ENCODE measurements at places on chromosomes 3 and 15.

DNA sequence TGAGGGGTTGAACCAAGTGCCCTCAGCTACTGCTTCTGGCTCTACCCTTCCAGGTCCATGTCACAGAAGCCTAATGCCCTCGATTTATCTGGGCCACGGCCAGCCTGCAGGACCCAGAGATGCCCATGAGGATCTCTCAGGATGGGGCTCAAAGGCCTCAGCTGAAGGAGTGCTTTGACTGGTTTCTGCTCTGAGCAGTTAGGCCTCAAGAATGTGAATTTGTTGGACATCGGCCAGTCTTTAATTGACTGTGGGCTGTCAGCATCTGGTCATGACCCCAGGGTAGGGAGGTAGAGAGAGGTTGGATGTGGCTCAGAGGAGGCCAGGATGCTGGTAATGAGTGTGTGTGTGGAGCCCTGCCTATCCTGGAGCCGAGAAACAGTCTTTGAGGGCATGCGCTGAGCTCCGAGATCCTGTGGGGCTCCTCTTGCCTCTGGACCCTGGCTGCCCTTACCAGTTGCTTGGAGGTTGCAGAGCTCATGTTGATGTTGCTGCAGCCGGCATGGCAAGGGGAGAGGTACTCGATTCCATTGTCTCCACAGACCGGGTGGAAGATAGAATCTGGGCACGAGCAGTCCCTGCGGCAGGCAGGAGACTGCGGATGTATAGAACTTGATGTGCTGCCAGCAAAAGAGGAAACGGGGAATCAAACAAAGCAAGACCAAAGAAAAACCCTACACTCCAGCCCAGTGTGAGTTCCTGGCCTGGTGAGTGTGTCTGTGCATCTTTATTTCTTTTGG is 49.1 kb upstream of the RAB6B start:
- no peak for DNase-seq

DNA sequence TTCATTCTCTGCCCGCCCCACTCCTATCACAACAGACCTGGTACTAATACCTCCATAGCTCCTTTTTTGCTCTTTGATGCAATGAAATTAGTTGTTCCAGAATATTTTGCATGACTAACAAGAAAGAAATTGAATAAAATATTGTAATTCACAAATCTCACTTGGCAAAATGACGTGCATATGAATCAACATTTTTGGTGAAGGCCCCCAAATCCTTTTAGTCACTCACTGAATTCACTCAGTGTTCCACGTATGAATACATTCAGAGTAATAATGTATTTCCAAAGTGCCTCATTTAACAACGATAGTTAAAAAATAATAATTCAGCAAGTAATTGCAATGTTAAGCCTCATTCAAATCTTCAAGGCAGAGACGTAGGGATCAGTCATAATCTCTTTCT is 148.6 kb upstream of the STRIT1 start:
- DNase-seq, result no peak

GRCh38 chr3:100972867-100973266 is 20.4 kb downstream of the ABI3BP start:
- no peak for DNase-seq

GRCh38 chr3:173410849-173411248 is 13.3 kb downstream of the NLGN1 start:
- no peak for DNase-seq

DNA sequence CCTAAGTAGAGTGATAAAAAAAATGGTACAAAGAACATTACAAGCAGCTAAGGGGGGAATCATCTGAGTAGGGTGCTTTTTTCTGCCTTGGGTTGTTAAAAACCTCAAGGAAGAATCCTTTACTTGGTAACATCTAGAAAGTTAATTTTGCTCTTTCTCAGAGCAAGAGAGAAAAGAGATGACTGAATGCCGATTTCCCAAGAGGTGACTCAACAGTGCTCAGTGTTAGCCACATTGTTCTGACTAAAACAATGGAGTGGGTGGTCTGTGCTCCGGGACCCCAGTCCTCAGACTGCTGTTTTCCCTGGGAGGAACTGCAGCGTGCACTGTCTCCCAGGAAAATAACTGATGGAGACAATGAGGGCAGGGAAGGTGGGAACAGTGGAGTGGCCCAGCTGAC is 41.1 kb upstream of the RASGRP1 start:
- no peak for DNase-seq

DNA sequence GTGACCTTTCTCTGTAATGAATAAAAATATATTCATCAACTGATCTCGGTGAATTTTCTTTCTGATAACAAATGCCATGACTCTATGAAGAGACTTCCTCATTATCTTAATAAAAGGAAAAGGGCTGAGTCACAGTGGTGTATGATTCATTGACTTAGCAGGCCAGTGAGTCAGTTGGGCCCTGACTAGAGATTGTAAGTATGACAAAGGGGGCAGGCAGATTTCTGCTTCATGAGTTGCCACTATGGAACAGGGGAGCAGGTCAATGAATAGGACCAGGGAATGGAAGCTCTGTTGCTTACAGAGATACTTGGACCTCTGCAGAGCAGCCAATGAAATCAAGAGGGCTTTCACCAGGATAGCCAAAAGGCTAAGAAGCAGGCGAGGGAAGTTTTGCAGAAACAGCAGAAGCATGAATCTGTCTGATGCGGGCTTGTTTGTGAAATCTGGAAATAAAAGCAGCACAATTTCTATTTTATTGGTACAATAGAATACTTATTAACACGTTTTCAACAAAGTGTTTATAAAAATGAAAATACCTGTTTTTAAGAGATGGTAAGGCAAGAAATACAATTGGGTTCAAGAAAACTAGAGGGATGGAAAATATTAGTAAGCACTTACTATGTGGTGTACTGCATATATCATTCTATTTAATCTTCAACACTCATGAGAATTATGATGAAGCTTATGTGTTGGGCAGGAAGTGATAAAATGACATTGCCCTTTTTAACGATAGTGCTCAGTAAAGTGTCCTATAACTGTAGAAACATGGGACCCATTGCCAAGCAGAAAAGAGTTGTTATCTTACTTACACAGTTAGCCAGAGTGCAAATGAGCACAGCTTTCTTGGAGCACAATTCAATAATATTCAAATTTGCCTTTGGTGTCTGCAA is 169.8 kb upstream of the MYRIP start:
- peak; percentile 48 for DNase-seq

GRCh38 chr3:57949344-57949743 is 58.9 kb upstream of the FLNB start:
- DNase-seq, result no peak

GRCh38 chr3:195096484-195097330 is 174.3 kb downstream of the XXYLT1 start:
- no peak for DNase-seq

DNA sequence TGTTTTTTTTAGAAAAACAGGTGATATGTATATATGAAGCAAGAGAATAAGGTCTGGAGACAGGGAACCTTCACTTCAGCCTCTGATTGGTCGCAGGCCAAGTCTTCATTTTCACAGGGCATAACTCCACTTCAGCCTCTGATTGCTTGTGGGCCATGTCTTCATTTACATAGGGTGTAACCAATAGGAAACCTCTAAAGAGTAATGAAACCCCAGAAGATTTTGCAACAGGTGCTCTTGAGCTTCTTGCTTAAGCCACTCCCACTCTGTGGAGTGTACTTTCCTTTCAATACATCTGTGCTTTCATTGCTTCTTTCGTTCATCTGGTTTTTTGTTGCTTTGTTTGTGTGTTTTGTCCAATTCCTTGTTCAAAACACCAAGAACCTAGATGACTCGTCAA is 22.6 kb upstream of the SCG3 start:
- no peak for DNase-seq

DNA sequence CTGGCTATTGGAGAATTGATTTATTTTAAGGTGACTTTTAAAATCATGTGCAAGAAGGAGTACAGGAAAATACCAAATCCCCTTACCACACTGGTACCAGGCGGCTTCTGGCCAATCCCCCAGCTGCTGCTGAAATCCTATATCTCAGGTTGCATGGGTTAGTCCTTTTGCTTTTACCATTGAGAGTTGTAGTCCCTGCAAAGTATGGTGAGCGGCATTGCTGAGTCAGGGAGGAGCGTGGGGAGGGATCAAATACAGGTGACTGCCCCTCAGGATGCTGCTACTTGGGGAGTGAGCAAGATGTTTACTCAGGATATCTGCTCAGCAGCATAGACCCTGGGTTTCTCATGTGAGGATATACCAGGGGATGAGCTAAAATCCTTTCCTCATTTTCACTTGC is 131.9 kb upstream of the STAC start:
- no peak for DNase-seq

GRCh38 chr3:195884691-195885035 is 23.7 kb downstream of the TNK2 start:
- no peak for DNase-seq

DNA sequence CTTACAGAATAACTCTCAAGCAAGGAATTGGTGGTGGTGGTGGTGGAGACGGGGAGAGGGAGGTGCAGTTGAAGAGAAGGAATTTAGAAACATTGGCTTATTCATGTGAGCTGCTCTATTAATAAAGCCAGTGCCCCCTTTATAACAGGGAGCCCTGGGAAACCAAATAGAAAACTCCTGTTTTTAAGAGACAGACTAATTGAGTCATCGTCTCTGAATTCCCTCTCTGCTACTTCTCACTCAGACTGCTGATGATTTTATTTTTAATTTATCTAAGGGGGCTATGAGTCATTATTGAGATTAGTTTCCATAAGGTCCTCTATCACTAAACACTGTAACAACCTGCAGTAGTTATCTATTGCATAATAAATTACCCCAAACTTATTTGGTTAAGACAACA is 145.9 kb upstream of the GALNT15 start:
- DNase-seq, result no peak

GRCh38 chr3:61526308-61526707 is 35.1 kb upstream of the PTPRG start:
- no peak for DNase-seq

- no peak for DNase-seq
Observed at GRCh38 chr3:114850898-114851297, 296.2 kb downstream of the ZBTB20 start.

DNA sequence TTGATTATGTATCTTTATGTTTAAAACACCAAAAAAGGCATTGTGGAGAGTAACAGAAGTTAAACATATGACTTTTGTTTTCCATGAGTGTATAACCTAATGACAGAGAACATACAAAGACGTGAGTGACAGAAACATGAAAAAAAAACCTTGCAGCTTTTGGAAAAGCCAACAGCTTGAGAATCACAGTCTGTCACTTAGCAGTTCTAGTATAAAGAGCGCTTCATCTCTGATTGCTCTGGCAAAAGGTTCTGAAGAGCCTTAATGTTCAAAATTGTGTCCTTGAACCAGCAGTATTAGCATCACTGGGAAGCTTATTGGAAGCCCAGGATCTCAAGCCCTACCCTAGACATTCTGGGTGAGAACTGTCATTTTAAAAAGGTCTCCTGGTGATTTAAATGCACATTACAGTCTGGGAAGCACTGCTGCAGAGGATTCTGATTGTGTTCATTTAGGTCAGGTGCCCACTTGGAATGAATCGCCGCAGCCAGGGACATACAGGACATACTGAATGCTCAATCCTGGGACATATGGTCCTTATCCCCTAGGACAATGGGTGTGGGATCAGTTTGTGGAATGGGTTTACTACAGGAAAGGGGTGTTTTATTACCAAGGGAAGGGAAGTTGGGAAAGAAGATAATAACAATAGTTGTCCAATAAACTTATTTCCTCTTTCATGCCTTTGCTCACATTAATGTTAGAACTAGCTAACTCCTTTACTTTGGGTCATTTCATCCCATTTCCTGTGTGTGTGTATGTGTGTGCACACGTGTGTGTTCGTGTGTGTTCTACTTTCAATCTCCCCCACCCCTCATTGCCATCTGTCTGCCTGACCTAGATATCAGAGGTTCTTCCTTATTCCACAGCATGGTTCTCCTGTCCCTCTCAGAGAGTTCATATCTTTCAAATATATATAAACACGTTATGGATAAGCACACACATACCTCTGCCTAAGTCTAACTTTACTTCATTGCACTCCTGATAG is 55.0 kb downstream of the LRRC49 start:
- DNase-seq, result no peak

- DNase-seq, result no peak
Observed at GRCh38 chr15:67114846-67115585, 49.6 kb downstream of the SMAD3 start.

GRCh38 chr3:14625443-14625842 is 26.1 kb upstream of the CCDC174 start:
- no peak for DNase-seq

DNA sequence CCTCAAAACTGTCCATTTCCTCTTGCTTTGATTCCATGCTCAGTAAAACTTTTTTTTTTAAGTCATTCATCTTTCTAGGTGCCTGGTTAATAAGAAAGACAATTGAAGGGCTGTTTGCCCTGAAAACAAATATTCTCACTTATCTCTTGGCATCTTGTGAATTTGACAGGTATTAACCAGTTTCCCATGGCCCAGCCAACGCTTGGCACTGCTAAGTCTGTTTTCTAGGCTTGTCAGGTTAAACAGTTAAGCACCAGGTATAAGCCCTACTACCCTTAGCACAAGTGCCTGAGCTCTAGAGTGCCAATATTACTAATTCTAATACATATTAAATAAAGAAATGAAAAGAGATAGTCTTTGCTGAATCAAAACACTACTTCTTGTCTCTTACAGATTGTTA is 36.3 kb downstream of the PXK start:
- no peak for DNase-seq

DNA sequence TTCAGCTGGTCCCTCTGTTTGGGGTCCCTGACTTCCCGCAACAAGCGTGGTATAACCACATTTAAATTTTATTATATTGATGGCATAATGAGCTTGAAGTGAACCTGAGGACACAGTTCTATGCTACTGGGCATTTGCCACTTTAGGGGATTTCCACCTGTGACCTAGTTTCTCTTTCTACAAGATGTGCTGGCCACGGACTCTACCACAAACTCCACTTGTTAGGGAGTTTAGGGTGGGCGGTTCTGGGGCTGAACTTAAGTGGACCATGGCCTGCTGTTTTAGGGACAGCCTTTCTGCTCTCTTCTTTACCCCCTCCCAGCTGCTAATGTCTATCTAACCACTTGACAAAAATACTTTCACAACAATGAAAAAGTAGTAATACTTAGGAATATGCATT is 1199.1 kb downstream of the SI start:
- no peak for DNase-seq

GRCh38 chr3:178637802-178638201 is 101.6 kb downstream of the KCNMB2 start:
- DNase-seq, result no peak

DNA sequence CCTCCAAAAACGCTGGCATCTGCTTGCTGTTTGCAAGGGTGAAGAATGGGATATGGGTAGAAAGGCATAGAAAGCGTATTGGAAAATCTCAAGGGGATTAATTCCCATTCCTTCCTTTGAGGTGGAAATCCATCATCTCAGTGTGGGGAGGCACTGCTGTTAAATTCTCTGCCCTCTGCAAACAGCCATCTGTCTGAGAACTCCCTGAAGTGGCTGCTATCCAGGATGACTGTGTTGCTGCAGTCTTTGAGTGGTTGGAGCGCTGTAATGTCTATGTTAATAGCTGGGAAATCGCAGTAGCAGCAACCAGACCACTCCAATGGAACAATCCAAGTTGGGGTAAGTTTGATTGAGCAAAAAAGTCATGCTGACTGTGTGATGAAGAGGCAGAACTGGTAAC is 625.9 kb downstream of the NLGN1 start:
- no peak for DNase-seq

GRCh38 chr3:186375443-186375842 is 13.4 kb upstream of the DGKG start:
- no peak for DNase-seq

GRCh38 chr3:59518283-59519055 is 468.6 kb upstream of the CFAP20DC start:
- no peak for DNase-seq

All from CMK (cell line).